Fibroblast of skin of scalp (primary cell): ENCODE measurements at places on chromosomes 6 and 20.

DNA sequence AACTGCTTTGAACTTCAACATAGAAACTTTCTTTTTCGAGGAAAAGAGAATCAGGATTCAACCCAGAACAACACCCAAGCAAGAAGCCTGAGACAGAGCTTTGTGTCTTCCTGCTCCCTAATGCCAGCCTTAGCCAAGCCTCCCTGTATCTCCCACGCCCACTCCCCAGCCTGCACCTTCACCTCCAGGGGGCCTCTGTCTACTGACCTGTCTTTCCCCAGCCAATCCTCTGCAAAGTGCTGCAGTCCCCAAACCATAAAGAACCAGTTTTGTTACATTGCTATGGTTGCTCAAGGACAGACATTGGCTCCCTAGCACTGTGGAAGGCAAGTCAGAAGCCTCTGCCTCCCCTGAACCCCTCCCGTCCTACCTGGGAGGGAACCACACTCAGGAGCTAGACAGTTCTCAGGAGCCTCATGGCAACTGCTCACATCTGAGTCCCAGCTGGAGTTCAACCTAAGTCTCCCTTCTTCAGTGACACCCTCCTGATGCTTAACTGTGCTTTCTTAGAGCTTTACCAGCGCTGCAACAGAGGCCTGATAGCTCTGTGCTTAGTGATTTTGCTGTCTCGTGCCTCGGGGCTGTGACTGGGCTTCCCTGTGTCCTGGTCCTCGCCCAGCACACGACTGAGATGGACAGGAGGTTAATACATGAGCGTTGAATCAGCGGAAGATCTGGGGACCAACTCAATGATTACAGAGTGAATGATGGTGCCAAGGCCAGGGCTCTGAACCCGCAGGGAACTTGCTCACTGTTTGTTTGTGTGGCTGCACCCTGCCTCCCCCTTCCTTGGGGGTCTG, 101.5 kb upstream of the DUSP22 start:
- no peak for DNase-seq

- DNase-seq, result no peak
These were observed 93.7 kb downstream of the CDH26 start for GRCh38 chr20:60051911-60052310.

DNA sequence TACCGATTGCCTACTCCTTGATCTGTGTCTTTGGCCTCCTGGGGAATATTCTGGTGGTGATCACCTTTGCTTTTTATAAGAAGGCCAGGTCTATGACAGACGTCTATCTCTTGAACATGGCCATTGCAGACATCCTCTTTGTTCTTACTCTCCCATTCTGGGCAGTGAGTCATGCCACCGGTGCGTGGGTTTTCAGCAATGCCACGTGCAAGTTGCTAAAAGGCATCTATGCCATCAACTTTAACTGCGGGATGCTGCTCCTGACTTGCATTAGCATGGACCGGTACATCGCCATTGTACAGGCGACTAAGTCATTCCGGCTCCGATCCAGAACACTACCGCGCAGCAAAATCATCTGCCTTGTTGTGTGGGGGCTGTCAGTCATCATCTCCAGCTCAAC, 13.5 kb downstream of the CCR6 start:
- DNase-seq, result no peak

DNA sequence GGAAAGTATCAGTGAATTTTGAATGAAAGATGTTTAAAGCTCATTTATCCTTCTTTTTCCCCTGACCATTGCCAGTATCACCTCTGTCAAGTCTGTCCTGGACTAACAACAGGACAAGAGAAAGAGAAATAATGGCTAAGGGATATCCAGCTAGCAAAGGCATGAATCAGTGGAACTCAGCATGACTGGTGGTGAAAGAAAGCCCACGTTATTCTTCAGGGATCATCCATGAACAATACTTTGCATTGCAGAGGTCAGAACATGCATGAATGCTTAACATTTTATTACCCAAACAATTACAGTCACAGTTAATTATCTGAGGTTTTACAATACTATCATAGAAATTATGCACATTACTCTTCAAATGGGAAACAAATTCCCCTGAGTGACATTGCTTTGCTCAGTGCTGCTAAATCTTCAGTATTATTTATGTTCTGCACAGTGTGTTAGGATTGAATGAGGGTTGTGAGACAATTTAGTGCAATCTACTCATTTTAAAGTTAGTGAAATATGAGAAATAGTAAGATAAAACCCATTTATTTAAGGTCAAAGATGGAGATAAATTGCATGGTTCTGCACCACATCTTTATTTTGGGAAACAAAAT, 350.7 kb downstream of the KHDRBS2 start:
- DNase-seq, result no peak

DNA sequence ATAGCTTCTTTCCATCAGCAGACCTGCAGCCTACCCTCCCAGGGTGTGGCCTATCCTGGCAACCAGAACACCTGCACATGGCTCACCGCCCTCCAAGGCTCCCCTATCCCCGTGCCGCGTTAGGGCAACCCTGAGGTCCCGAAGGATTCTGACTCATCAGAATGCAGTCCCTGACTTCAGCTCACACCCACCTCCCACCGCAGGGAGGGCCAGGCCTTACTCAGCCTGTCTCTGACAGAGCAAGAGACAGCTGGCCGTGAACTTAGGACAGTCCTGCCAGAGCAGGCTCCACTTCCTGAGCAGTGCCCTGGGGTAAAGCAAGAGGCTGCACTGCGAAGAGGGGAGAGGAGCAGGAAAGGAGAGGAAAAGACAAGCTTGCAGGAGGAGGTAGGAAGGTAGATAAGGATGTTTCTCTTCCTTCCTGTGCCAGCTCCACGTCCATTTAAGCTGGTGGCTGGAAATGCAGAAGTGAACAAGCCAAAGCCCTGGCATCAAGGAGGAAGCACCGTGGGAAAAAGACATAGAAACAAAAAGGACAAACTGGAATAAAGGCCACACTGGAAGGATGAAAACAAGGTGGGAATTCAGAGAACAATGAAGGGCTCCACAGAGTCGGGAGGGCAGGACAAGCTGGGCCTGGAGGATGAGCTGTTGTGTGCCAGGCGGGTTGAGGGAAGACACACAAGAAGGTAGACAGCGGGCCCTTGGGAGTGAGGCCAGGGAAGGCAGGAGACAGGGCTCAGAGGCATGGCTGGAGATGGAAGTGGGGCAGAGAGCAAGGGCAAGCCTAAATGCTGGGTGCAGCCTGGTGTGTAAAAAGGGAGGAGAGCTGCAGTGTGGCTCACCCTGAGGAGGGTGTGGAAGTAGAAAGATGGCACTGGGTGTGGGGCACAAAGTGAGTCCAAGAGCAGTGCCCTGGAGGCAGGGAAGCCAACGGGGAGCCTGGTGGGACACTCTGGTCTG, 102.7 kb downstream of the SLC23A2 start:
- peak; percentile 37 for DNase-seq

DNA sequence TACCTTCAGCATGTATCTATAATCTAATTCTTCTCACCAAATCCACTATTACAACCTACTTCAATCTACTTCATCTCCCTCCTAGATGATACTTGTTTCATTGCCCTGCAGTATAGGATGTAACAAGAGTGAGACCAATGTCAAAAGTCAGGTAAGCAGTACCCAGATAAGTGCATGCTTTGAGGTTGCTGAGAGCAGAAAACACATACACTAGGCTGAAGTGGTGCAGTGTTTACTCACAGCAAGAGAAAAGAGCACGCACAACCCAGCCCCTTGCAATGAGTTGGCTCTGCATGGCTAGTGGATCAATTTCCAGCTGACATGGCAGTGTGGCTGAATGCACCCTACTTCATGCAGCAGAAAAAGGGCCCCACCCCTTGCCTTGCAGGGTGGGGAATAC, 199.9 kb downstream of the EPHA7 start:
- DNase-seq, result no peak

DNA sequence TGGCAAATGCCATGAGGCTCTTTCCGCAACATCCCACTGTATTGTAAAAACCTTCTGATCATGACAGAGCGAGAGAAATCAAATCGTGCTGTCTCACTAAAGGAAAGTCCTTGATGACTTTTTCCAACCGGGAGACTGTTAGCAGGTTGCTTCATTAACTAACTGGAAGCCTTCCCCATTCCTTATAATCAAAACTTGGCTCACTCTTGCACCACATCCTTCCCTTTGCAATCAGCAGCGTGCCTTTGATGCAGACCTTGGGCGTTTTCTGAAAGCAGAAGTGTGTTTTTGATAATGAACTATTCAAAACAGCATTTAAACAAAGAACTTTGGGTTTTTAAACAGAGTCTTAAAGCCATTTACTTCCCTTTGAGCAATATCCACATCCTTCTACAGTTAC, 96.2 kb upstream of the CNR1 start:
- DNase-seq, result no peak

DNA sequence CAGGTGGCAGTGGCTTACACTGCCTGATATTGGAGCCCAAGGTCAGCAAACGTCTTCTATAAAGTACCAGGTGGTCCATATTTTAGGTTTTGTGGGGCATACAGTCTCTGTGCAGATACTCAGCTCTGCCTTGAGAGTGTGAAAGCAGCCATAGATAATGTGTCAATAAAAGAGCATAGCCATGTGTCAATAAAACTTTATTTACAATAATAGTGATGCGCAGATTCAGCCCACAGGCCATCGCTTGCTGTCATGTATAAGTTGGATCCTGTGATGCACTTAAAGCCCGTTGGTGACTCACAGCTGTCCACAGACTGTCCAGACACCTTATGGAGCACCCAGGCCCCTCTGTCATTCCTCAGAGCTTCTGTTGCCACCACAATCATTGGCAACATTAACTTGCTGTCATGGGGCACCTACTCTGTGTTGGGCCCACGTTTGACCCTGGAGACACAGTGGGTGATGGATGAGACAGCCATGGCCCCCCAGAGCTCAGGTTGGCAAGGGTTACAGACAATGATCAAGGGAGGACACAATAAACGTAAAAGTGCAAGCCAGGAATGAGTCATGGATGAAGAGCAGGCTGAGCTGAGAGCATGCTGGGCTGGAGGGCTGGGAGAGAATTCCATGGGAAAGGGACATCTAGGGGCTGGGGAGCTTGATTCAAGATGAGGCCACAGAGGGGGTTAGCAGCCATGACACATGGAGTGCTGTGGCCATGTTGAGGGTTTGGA, 173.6 kb downstream of the TAF4 start:
- peak; percentile 4 for DNase-seq

GRCh38 chr6:83182114-83182513, 11.0 kb downstream of the PGM3 start:
- DNase-seq, result no peak

DNA sequence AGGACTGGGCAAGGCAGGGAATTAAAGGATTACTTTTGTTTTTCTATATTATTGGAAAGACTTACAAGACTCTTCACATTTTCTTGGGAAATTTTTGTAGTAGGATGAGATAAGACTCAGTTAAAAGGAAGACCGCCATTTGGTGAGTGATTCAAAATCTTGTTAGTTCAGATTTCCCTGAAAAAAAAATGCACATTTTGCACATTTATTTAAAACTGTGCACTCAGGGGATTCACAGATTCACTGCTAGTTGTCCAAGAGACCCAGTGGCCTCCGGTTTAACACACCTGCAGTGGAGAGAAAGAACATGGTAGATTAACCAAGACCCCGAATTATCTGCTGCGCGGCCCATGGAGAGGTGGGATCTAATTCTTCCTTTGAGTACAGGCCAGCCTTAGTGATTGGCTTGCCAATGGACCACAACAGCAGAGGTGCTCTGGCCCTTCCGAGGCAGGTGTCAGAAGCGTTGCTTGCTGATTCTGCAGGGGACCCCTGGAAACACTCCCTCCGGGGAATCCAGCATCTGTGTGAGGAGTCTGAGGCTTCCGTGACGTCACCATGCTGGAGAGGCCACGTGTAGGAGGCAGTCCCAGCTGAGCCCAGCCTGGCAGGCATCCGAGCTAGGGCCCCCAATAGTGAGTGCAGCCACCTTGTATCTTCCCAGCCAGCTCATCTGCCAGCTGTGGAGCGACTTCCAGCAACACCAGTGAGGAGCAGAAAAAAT, 68.9 kb downstream of the ZNF217 start:
- DNase-seq, result no peak

DNA sequence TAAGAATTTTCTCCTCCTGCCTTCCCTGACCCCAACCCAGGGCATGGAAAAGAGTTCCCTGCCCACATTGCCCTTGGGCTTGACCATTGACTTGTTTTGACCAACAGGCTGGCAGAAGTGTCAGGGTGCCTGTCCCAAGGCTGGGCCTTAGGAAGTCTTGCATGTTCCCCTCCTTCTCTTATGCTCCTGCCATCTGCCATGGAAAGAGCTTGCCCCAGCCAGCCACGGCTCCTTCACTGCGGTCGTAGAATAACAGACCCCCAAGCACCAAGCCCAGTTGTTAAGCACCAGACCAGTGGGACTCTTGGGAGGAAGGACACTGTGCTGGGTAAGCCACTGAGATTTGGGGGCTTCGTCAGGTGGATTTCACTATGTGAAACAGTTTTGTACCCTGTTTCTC, 53.6 kb downstream of the SNX5 start:
- no peak for DNase-seq

- DNase-seq, result no peak
These were observed 83.8 kb upstream of the SUPT3H start for GRCh38 chr6:45461486-45461885.

DNA sequence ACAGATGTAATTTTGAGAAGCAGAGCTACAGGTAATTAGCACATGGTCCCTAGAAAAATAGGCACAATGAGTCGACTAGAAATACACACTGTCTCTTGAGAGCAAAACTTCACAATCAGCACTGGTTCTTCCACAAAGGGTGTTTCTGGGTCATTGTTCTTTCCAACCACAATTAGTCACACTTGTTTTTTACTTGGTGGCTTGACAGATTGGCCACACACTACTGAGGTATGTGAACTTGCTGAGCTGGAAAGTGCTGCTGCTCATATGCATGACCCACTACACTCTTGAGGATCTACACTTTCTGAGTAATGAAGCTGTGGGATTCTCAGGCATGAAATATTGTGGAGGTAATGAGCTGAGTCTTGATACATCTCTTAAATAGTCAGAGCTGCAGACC, 347.7 kb downstream of the BCKDHB start:
- DNase-seq, result peak; percentile 94

DNA sequence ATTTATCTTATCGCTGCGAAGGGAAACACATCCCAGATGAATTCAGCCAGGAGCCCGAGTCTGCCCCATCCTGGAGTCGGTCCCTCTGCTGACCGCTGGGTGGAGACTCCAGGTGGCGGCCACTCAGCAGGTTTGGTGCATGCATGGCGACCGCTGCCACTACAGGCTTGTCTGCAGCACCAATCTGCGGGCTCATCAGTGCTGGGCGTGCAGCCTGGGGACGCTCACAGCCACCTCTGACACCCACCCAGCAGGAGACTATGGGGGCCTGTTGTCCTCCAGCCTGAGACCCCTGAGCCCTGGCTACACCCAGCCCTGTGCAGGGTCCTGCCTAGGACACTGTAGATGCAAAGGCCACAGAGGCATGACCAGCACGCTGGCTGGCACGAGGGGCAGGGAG, 40.5 kb upstream of the GATA5 start:
- DNase-seq, result no peak

GRCh38 chr20:51910321-51911050, 108.2 kb upstream of the SALL4 start:
- DNase-seq, result peak; percentile 59
